ENCODE measurements at places on chromosomes 7 and 10. TPM values are rescaled to one million over a fixed set of nuclear protein-coding genes. Genes with fewer than 3 reads are reported as not detected.

The PCGF6 gene
- total RNA-seq: 14.9 TPM

The TMEM176B gene
- total RNA-seq: not detected

The MLXIPL gene
- total RNA-seq: not detected

The NDUFA5 gene
- total RNA-seq: 38.8 TPM

The PAPOLB gene
- 0.04 TPM for total RNA-seq

The VPS50 gene
- total RNA-seq: 26.8 TPM

The PWWP2B gene
- 10.9 TPM for total RNA-seq

The HOXA7 gene
- 0.13 TPM for total RNA-seq

The COL26A1 gene
- not detected for total RNA-seq

The OGDHL gene
- 0.26 TPM for total RNA-seq

The CLCN1 gene
- total RNA-seq: not detected

The ERVW-1 gene
- not detected for total RNA-seq

The GIMAP8 gene
- total RNA-seq: 104 TPM

The CNOT4 gene
- total RNA-seq: 11.4 TPM

The ATRNL1 gene
- total RNA-seq: 0.07 TPM

The MYO3A gene
- not detected for total RNA-seq

The RBP3 gene
- total RNA-seq: not detected

The CALML3 gene
- total RNA-seq: not detected

The SLC16A12 gene
- total RNA-seq: 0.66 TPM

The ODAD2 gene
- total RNA-seq: 0.32 TPM

The ADRB1 gene
- 0.13 TPM for total RNA-seq

The MKRN1 gene
- total RNA-seq: 49.5 TPM

The PDZD8 gene
- total RNA-seq: 15.3 TPM

The SPRN gene
- total RNA-seq: not detected

The CDHR1 gene
- not detected for total RNA-seq

The TPST1 gene
- total RNA-seq: 31.7 TPM

The GPR37 gene
- total RNA-seq: 8.1 TPM

The C10orf67 gene
- not detected for total RNA-seq

The DOCK4 gene
- total RNA-seq: 198 TPM

The ASAH2 gene
- 0.46 TPM for total RNA-seq

The MEST gene
- 8.4 TPM for total RNA-seq

The HOXA2 gene
- 0.59 TPM for total RNA-seq

The VIPR2 gene
- total RNA-seq: not detected

The NUTM2D gene
- total RNA-seq: 0.60 TPM

The AGR2 gene
- total RNA-seq: not detected

The SRGN gene
- 1,720 TPM for total RNA-seq

The AKR1C1 gene
- total RNA-seq: 10.5 TPM

The ASB10 gene
- not detected for total RNA-seq

The VSTM2A gene
- total RNA-seq: not detected

The SPDYE16 gene
- total RNA-seq: not detected

The CYP3A4 gene
- not detected for total RNA-seq
